ENCODE measurements at places on chromosomes 2 and 18.

DNA sequence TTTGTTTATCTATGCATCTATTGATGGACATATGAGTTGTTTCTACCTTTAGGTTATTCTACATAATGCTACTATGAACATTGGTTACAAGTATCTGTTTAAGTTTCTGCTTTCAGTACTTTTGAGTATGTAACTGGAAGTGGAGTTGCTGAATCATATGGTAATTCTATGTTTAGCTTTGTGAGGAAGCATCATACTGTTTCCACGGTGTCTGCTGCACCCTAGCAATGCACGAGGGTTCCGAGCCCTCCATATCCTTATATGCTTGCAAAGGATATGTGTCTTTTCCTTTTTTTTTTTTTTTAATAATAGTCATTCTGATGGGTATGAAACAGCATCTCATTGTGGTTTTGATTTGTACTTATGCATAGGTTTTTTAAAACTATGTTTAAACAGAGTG, 83.7 kb downstream of the FMNL2 start:
- no peak for DNase-seq

DNA sequence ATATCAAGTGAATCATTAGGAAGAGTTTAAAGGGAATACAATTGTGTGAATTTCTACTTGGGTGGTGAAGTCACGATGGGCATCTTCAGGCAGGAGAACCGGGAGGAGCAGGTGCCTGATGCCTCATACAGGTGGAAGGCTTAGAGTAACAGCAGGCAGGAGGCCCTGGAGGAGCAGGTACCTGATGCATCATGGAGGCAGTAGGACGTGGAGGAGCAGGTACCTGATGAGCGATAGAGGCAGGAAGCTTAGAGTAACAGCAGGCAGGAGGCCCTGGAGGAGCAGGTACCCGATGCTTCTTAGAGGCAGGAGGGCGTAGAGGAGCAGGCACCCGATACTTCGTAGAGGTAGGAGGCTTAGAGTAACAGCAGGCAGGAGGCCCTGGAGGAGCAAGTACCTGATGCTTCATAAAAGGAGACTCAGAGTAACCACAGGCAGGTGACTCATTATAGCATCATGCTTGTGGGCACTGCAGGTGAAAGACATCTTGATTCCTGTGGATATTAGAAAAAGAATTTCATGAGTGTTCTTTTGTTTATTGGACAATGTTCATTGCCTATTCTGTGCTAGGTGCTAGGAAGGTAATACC, 133.9 kb downstream of the ATP9B start:
- no peak for DNase-seq

DNA sequence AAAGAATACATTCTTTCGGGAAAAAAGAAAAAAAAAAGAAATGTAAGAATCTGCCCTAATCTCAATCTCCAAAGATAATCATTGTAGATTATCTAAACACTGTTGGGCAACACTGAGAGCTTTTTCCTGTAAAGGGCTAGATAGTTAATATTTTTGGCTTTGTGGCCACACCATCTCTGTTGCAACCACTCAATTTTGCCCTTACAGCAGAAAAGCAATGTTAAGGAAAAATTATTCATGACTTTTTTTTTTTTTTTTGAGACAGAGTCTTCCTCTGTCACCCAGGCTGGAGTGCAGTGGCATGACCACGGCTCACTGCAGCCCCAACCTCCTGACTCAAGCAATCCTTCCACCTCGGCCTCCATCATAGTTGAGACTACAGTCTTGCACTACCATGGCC, 17.3 kb upstream of the FZD5 start:
- DNase-seq, result no peak

GRCh38 chr18:76131738-76132137, 363.3 kb downstream of the ZNF516 start:
- no peak for DNase-seq

DNA sequence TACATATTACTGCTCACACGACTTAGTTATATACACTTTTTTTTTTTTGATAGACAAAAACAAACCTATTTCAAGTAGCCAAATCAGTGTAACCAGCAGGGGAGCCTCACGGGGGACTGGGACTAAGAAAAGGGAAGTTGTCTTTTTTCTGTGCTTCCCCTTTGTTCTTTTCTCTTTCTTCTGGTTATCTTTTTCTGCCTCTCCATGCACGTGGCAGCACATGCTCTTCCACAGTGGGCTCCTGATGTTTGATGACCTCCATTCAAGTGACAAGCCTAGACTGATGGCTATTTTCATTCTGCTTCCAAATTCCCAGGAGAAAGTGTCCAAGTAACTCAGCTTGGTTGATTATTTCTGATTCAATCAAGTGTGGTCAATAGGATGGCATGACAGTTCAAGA, 98.2 kb upstream of the STK39 start:
- no peak for DNase-seq

GRCh38 chr18:44526705-44527415, 153.8 kb upstream of the SETBP1 start:
- DNase-seq, result no peak

- no peak for DNase-seq
Measured at GRCh38 chr18:78856569-78857313, 122.9 kb upstream of the SALL3 start.

- no peak for DNase-seq
Measured at GRCh38 chr18:33424266-33424946, 16.1 kb downstream of the CCDC178 start.

DNA sequence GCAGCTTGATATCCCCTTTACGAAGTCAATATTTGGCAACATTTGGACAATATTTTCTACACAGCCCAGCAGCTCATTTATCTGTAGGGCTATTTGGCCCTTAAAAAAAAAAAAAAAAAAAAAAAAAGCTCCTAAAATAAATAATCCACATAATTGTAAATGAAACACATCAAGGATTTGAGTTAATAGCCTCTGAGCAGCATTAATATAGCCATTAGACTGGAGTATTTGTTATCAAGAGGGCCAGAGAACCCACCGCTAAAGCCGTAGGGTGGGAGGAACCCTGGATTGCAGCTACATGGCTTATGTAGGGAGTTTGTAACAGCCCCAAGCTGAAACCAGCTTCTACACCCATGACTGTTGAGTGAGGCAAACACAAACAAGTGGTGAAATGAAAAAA, 84.5 kb downstream of the RNF152 start:
- DNase-seq, result no peak

GRCh38 chr2:42293019-42293418, 68.0 kb downstream of the COX7A2L start:
- no peak for DNase-seq

Measured in NCI-H2081 (cell line).